T-cell (primary cell): ENCODE measurements at places on chromosomes 11 and 22. TPM values are rescaled to one million over a fixed set of nuclear protein-coding genes. Genes with fewer than 3 reads are reported as not detected.

Gene TTC36
- 1.5 TPM for total RNA-seq

DNA sequence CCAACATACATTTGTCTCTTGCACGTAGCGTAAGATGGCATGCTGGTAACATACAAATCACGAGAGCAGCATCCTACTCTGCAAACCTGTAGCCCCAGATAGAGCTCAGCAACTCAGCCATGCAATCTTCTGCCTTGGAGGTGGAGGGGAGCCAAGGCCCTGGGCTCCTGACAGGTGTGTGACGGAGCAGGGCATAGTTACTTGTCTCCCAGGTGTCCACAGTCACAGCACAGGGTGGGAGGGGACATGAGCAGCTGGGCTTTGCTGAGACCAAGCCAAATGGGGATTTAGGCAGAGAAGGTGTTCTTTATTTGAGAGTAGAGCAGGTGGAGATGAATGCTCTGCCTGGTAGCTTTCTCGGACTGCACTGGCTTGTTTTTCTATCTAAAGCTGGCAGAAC, 111.7 kb downstream of the TEAD1 start:
- H3K4me1 ChIP-seq: no peaks in the 10 kb centered on the region
- H3K27ac ChIP-seq: no peak overlapping the region
- no peak overlapping the region for H3K4me3 ChIP-seq
- no peaks in the 10 kb centered on the region for H3K36me3 ChIP-seq

- no peak overlapping the region for H3K4me3 ChIP-seq
- no peak overlapping the region for H3K27ac ChIP-seq
- no peaks in the 10 kb centered on the region for H3K4me1 ChIP-seq
- H3K36me3 ChIP-seq: no peaks in the 10 kb centered on the region
- no peak for DNase-seq
Measured at GRCh38 chr11:73186294-73186850, 31.7 kb upstream of the P2RY2 start.

GRCh38 chr11:127943152-127943551, 644.2 kb downstream of the ETS1 start:
- H3K4me3 ChIP-seq: no peak overlapping the region
- H3K36me3 ChIP-seq: no peaks in the 10 kb centered on the region
- no peak for DNase-seq
- H3K27me3 ChIP-seq: no peaks in the 10 kb centered on the region
- H3K27ac ChIP-seq: no peak overlapping the region

Gene ZBTB16
- 13.4 TPM for total RNA-seq

GRCh38 chr22:38190581-38190980, 9.0 kb upstream of the PLA2G6 start:
- peaks cover 4% of the 10 kb centered on the region for H3K4me1 ChIP-seq
- no peak overlapping the region for H3K27ac ChIP-seq
- DNase-seq: no peak
- H3K4me3 ChIP-seq: no peak overlapping the region
- no peaks in the 10 kb centered on the region for H3K27me3 ChIP-seq

- H3K36me3 ChIP-seq: no peaks in the 10 kb centered on the region
- no peak overlapping the region for H3K27ac ChIP-seq
- DNase-seq: no peak
- H3K4me1 ChIP-seq: no peaks in the 10 kb centered on the region
- no peak overlapping the region for H3K4me3 ChIP-seq
Measured at GRCh38 chr11:104049116-104049515, 12.7 kb downstream of the DDI1 start.

DNA sequence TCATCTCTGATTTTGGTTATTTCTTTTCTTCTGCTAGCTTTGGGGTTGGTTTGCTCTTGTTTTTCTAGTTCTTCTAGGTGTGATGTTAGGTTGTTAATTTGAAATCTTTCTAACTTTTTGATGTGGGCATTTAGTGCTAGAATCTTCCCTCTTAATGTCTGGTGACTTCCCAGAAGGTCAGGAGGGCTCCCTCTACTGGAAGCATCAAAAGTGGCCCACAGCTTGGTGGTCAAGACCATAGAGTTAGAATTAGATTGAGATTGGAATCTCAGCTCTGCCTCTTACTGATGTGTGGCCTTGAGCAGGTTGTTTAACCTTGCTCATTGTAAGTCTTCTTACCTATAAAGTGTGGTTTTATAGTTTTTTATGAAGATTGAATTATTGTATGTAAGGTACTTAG, 99.3 kb downstream of the FDX1 start:
- H3K4me3 ChIP-seq: no peak overlapping the region
- no peak for DNase-seq
- H3K27me3 ChIP-seq: no peaks in the 10 kb centered on the region

- DNase-seq: no peak
- H3K27ac ChIP-seq: no peak overlapping the region
- no peaks in the 10 kb centered on the region for H3K4me1 ChIP-seq
- no peak overlapping the region for H3K4me3 ChIP-seq
Measured at GRCh38 chr11:132022285-132022684, 651.9 kb downstream of the NTM start.
